ENCODE measurements at places on chromosomes 13 and 19.

DNA sequence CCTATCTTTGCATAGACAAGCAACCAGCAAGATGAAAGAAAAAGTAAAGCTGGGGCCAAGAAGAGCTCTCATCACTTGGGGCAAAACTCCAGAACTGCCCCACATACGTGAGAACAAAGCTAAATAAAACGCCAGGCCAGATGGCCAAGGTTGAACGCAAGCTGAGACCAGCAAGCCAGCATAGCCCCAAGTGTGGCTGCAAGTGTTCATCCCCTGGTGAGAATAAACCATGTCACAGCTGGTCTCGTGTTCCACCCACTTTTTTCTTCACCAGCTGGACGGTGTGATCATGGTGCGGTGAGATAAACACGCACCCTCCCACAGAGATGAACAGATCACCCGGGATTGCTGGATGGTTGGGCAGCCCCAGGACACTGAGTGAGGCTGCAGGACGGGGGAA lies 109.6 kb upstream of the CACNA1A start:
- no peak for DNase-seq

GRCh38 chr13:112154301-112155060 lies 87.5 kb downstream of the SOX1 start:
- no peak for DNase-seq

DNA sequence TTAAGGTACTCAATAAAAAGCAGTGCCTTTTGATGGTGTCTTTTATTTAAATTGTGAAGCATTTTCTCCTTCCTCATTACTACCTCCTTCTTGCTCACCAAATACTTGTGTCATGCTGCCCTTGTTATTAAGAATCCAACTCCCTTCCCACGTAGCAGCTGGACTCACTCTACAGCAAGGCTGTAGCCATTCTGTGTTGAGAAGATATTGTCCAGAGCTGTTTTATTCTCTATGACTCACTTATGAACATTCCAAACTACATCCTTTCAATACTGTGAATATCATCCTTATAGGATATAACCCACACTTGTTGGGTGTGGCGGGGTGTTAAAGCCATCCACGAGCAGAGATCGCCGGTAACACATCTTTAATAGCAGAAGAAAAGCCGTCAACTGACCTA lies 1671.5 kb upstream of the SLC10A2 start:
- DNase-seq: no peak

- DNase-seq: no peak
Observed at GRCh38 chr13:77558016-77558415, 22.5 kb downstream of the SCEL start.

DNA sequence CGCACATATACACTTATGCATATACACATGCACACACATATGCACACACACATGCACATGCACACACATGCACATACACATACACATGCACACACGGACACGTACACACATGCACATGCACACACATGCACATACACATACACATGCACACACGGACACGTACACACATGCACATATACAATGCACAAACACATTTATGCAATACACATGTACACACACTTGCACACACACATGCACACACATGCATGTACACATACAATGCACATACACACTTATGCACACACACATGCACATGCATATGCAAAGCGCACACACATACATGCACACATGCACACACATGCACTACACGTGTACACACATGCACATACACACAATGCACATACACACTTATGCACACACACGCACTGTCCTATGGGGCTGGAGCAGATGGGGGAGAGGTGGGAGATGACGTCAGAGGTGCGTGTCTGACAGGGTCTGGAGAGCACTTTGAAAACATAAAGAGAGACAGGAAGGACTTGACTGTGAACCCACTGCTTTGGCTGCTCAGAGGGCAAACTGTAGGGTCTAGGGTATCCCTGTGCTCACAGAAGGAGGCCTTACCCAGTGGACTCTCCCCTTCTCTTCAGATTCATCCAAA lies 108.2 kb downstream of the UQCRFS1 start:
- DNase-seq: no peak

DNA sequence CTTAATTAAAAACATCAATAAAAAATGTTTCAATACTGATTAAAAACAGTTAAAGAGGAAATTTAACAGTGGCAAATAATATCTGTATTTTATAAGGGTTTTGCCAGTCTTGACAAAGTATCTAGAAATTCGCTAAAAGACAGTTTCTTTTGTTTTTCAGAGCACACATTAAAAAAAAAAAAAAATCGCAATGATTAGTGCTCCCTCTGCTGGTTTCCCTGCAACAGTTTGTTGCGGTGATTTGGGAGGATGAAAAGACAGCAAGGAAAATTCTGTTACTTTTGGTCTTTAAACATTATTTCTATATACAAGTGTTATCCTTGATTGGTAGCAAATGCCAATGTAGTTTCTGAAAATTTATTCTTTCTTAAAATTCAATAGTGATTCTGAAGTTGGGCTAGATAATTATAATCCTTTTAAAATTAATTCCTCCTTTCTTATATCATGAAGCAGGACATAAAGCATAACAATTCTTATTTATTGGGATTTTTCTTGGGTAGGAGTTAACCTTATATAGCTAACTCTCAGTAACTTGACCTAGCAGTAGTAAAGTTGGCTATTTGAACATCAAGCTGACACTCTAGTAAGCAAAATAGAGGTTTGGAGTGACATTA lies 23.1 kb upstream of the SPRY2 start:
- no peak for DNase-seq

GRCh38 chr19:1844513-1845124 lies 3.7 kb downstream of the REXO1 start:
- DNase-seq: no peak

DNA sequence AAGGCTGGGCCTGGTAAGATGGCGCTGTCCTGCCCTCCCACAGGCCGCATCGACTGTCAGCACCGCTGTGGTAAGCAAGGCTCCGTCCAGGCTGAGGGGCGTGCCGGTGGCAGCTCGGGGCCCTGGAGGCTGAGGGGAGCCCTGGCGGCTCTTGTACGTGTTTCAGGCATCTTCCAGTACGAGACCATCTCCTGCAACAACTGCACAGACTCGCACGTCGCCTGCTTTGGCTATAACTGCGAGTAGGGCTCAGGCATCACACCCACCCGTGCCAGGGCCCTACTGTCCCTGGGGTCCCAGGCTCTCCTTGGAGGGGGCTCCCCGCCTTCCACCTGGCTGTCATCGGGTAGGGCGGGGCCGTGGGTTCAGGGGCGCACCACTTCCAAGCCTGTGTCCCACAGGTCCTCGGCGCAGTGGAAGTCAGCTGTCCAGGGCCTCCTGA lies 1.2 kb downstream of the IZUMO4 start:
- DNase-seq: no peak

DNA sequence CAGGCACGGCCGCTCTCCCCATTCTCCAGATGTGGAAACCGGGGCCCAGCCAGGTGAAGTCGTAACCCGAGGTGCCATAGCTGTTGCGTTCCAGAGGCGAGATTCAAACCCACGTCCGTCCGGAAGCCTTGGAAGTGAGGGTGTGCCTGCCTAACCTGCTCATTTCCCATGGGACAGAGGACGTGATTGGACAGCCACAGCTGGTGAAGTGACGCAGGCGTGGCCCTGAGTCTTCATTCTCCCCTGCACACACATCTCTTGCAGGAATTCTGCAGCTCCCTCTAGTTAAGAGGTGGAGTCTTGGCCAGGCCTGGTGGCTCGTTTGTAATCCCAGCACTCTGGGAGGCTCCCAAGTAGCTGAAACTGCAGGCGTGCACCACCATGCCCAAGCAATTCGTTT lies 16.8 kb downstream of the MEIS3 start:
- DNase-seq: no peak

GRCh38 chr13:84684048-84684662 lies 801.9 kb upstream of the SLITRK1 start:
- DNase-seq: no peak

DNA sequence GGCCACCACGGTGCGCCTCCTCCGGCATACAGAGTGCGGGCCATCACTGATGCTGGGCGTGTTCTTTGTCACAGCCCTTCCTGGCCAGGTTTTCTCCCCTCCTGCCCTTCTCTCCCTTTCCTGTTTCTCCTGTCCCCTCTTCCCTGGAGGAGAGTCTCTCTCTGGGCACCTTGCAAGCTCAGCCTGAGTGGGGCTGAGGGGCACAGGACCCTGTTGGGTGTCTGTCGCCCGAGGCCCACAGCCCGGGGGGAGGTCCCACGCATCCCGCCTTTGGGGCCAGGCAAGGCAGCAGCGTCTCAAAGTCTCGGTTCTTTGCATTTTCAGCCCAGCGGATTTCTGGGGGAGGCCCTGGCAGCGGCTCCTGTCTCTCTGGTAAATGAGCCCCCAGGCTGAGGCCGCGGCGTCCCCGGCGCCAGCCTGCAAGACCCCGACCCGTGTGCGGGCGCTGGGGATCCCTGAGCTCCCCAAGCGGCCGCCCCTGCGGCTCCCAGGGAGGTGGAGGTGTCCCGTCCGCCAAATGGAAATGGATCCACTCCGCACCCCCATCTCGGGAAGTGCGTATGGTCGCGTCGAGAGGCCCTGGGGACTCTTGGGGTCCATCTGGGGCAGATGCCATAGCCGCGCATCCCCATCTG lies 47.2 kb downstream of the COMP start:
- DNase-seq: no peak

- DNase-seq: peak; percentile 26
Observed at GRCh38 chr13:51222037-51222685, at the start of gene FAM124A. Gene FAM124A (plus strand): TSS chr13:51222398. CDS start chr13:51222502, 104 bp downstream.

- DNase-seq: no peak
Observed at GRCh38 chr13:64029343-64030093, 2613.9 kb upstream of the PCDH20 start.

- no peak for DNase-seq
Observed at GRCh38 chr19:35760711-35761349, 2.9 kb downstream of the PROSER3 start.

GRCh38 chr13:102675115-102675514 lies 19.7 kb downstream of the METTL21C start:
- DNase-seq: no peak

- peak; percentile 22 for DNase-seq
Observed at GRCh38 chr19:5828661-5829566, 10.6 kb downstream of the FUT6 start.

GRCh38 chr19:35710784-35711723 lies 6.7 kb downstream of the ZBTB32 start:
- DNase-seq: peak; percentile 55

GRCh38 chr19:16199275-16199932 lies 1.7 kb downstream of the AP1M1 start:
- no peak for DNase-seq

DNA sequence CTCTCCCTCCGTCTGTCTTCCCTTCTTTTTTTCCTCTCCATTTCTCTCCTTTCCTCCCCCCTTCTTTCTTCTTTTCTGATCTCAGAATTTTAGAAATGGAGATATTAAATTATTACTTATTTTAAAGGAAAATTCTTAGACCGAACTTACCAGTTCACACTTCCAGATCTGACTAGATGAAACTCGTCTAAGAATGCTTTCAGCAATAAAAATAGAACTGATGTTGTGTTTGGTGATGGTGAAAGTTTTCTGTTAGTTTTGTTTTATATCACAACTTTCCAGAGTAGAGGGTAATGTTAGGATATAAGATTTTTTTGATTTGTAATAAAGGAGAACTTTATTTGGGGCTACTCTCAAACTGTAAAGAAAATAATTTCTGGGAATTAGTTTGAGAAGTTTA lies 29.9 kb downstream of the UCHL3 start:
- DNase-seq: no peak

- DNase-seq: no peak
Observed at GRCh38 chr13:96041326-96042110, 11.7 kb downstream of the UGGT2 start.

GRCh38 chr19:41239961-41240574 lies 21.0 kb downstream of the AXL start:
- no peak for DNase-seq

DNA sequence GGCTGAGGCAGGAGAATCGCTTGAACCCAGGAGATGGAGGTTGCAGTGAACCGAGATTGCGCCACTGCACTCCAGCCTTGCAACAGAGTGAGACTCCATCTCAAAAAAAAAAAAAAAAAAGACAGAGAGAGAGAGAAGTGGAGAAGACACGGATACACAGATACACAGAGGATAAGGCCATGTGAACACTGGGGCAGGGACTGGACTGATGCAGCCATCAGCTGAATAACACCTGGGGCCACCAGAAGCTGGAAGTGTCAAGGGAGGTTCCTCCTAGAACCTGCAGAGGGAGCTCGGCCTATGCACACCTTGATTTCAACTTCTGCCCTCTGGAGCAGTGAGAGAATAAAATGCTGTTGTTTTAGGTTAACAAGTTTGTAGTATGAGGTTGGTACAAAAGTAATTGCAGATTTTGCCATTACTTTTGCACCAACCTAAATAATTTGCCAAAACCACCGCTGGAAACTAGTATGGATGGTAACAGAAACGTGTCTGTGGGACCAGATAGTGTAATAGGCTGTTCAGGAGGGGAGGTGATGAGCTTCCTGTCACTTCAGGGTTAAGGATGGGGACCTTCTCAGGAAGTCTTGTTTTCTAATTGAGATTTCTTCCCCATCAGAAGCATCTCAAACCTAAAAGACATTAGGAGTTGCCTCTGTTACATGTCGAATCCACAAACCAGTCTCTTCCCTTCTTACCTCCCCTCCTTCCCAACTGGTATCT lies 36.4 kb upstream of the IGSF23 start:
- DNase-seq: peak; percentile 12

- no peak for DNase-seq
Observed at GRCh38 chr13:44810061-44810840, 179.0 kb downstream of the NUFIP1 start.

DNA sequence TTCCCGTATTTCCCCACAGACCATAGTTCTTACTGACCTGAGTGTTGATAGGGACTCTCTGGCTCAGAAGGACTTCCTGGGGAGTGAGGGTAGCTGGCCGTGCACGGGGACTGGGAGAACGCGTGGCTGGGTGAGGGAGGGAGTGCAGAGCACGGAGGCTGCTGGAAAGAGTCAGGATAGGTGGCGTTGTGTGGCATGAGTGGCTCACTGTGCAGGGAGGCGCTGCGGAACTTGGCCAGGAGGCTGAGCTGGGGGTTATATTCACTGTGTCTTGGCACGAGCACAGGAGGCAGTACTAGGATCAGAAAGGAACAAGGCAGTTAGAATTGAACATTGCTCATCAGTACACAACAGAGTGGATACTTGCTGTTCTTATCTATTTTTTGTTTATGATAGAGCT lies 47.4 kb downstream of the SMAD9 start:
- no peak for DNase-seq

DNA sequence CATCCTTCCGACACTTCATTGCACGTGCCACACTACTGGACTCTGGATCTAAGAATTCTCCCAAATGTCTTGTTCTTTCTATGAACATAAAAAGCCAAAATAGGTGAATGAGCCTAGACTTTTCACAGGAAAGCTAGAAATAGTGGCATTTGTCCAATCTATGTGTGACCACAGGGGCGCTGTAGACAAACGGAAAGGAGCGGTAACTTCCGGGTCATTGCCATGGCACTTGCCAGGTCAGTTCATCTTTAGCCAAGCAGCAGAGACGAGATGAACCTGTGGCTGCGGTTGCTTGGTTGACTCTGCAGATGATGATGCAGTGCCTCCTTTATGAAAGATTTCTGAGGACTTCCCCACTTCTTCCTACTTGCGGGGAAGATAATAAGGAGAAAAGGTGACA lies 65.6 kb downstream of the ADGRE1 start:
- DNase-seq: no peak

- DNase-seq: no peak
Observed at GRCh38 chr13:43134868-43135267, 111.5 kb downstream of the DNAJC15 start.
